Midbrain (tissue), 1 donor: ENCODE measurements at places on chromosomes 3 and 15.

DNA sequence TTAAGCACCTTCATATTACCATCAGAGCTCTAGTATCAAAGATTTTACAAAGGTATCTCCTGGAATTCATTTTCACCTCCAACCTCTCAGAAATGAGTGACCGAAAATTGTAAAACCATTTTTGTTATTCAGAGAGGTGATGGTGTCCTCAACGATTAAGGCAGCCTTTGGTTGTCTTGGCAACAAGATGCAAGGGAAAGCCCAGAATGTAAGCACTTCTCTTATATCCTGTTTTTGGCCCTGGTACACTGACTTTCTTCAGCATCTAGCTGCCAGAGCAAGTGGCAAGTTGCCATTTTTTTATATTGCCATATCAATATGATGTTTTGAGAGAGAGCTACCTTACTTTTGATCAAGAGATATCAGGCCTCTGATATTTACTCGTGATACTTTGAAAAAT lies 384.9 kb upstream of the NECTIN3 start:
- DNase-seq = no peak

- no peak for DNase-seq
Measured at GRCh38 chr15:75834021-75834420, 9.2 kb upstream of the UBE2Q2 start.

GRCh38 chr15:25790000-25790660 lies 73.0 kb downstream of the ATP10A start:
- no peak for DNase-seq

- DNase-seq = no peak
Measured at GRCh38 chr3:46748170-46748569, 30.5 kb upstream of the PRSS50 start.

DNA sequence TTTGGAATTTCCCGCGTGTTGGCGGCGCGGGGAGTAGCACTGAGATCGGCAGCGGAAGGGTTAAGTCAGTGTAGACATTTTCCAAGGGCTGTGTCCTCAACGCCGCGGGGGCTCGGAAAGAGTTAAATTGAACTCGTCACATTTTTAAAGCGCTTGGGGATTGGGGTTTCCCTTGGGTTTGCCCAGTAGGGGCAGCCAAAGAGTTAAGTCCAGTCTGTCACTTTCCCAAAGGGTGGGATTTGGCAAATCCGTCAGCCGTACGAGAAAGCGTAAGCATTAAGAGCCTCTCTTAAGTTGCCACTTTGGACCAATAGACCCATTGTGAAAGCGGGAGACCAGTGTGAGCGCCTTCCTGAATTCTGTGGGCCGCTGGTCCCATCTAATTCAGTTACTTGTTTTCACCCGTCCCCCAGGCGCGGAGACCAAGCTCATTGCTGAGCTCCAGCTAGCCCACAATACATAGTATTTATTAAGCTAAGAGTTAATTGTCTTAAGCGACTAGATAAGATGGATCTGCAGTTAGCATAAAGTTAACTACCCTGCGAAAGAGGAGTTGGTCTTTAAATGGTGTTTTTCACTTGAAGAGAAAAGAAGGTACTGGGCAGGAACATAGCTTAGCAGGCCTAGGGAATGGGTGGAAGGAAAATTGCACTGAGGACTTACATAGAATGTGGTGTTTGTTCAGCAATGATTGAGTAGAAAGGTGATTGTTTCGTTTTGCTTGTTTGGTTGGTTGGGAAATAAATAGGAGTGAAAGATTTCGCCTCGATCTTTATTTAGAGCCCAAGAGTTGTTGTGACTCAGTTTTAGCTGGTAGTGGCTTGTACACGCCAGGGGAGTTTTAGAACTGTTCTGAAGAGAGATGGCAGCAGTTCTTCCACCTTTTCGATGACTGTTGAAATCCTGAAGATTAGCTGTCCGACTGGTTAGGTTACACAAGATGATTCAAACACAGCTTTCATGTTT lies 932 bp downstream of the ARL8B start:
- peak; percentile 35 for DNase-seq

GRCh38 chr3:104263477-104263876 lies 1103.2 kb upstream of the ALCAM start:
- no peak for DNase-seq

- DNase-seq = no peak
Measured at GRCh38 chr3:186171521-186171920, 62.6 kb upstream of the ETV5 start.
